ENCODE measurements at places on chromosomes 3 and 15. TPM values are rescaled to one million over a fixed set of nuclear protein-coding genes. Genes with fewer than 3 reads are reported as not detected.

DNA sequence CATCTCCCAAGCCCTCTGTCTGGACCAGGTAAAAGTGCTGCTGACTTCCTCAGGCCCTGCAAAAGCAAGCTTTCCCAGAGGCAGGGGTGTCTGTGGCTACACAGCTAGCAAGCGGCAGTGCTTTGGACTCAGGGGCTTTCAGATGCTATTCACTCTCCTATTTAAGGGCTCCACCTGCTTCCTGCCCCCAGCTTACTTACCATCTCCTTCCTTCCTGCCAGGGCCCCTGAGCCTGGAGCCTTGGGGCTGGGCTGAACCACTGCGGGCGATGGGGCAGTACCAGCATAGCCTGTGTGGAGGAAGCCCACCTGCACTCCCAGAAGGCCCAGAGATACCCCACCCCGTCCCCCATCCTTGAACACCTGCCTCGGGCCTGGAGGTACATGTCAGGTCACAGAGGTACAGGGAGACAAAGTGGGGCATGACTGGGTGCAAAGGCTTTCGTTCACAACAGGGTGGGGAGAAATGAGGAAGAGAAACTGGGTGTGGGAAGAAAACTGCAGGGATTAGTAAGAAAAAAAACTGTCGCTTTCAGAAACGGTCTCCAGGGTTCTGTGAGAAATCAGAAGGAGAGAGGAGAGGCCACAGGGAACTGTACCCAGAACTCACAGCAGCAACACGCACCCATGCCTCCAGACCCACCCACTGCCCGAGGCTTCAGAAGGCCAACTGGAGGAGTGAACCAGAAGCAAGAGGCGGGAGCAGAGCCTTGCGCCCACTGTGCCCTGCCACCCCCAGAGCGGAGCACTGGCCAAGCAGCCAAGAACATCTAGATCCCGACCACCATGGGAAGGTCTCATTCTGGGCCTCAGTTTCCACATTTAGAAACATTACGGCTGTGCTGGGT, 49.5 kb downstream of the CCDC12 start:
- H3K36me3 ChIP-seq, result peaks cover 14% of the 10 kb centered on the region
- no peaks in the 10 kb centered on the region for H3K27me3 ChIP-seq
- peak; percentile 75 for DNase-seq

DNA sequence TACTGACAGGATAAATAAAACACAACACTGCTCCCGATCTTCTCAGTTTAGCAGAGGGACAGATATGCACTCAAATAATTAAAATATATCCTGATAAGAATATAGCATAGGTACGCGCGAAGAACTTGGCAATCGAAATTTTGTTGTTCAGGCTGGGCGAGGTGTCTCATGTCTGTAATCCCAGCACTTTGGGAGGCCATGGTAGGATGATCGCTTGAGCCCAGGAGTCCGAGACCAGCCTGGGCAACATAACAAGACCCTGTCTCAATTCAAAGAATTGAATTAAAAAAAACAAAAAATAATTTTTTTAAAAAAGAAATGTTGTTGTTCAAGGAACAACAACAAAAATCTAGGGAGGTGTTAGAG, 7.6 kb downstream of the B2M start:
- H3K36me3 ChIP-seq, result peaks cover 22% of the 10 kb centered on the region
- no peak overlapping the region for H3K4me3 ChIP-seq
- H3K27me3 ChIP-seq, result no peaks in the 10 kb centered on the region
- DNase-seq, result no peak
- peak overlapping the region; percentile 62 for H3K27ac ChIP-seq

DNA sequence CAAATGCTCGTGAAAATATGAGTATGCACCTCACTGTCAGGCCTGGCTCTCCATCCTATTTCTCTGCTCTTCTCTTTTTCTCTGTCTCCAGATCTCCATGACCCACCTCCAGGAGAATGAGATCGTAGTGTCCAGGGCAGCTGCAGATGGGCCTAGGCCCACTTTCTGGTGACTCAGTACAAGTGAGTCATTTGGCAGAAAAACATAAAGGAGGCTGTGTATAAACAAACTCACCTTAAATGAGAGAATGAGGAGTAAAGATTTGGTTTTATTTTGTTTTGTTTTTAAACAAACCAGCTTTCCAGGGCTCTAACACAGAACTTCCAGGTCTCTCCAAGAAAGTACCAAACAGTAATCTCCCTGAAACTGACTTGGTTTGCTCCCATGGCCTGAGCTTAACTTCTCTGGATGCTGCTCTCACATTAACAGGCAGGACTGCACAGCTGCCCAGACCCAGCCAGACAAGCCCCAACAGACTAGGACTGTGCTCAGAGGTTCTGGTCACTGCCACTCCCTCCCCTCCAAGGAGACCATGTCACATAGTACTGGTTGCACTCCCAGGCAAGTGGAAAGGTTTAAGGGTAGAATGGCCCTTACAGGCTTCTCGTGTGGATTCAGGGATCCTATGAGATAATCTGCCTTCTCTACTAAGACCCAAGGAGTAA, 1.5 kb upstream of the HEG1 start:
- peak overlapping the region; percentile 71 for H3K27ac ChIP-seq
- H3K4me1 ChIP-seq, result peaks cover 59% of the 10 kb centered on the region
- no peak for DNase-seq

DNA sequence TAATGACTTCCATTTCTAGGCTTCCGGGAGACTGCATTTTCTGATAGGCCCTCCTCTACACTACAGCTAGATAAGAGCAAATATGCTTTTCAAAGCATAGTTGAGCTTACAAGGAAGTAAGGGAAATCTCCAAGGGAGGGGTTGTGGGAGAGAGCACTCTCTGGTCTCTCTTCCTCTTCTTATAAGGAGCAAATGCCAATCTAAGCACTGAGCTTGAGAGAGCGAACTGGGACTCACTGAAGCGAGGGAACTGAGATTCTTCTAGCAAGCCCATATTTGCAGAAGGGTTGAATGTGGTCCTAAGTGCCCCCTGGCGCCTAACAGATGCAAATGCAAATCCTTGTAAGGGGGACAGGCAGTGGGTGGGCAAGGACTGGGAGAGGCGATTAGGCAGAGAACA, 164.8 kb downstream of the ERC2 start:
- H3K27me3 ChIP-seq, result peaks cover 10% of the 10 kb centered on the region
- H3K27ac ChIP-seq, result no peak overlapping the region
- no peak for DNase-seq
- peaks cover 3% of the 10 kb centered on the region for H3K4me1 ChIP-seq

Gene SEMA4B
- total RNA-seq, result 6.7 TPM

DNA sequence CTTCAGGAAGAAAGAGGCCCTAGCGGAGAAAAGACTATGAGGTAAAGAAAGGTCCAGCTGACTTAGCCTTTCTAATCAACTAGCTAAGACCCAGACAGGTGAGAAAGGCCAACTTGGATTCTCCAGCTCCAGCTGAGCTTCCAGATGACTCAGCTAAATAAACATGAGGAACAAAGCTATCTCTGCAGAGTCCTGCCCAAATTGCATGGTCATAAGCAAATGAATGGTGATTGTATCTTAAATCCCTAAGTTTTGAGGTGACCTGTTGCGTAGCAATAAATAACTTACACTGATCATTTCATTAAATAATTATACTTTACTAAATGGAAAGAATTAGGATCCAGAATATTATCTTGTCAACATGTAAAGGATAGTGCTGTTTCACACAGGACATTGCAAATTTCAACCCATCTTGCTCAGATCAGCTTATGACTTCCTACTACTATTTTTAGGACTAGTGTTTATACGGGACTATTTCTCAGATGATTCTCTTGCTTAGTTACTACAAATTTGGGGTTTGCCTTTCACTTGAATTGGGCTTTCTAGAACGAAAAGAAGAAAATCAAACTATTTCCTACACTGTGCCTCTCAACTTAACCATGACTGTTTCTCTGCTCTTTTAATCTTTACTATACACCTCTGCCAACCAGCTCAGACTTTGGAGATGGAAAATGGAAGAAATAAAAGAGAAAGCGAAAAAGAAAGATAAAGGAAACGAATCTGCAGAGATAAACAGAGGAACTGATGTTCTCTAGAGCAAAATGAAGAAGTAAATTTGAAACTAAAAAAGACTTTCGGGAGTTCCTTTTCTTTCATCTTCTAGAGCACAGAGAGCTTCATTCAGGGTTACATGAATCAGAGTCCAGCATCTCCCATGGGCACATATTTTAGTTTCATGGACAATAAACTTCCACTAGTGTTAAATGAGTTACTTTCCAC, 6.6 kb upstream of the ADGRG7 start:
- H3K4me1 ChIP-seq, result peaks cover 17% of the 10 kb centered on the region
- peaks cover 16% of the 10 kb centered on the region for H3K27me3 ChIP-seq
- H3K36me3 ChIP-seq, result peaks cover 9% of the 10 kb centered on the region
- H3K27ac ChIP-seq, result peak overlapping the region; percentile 2
- no peak for DNase-seq

GRCh38 chr3:127541320-127541719, 49.2 kb downstream of the TPRA1 start:
- H3K36me3 ChIP-seq, result no peaks in the 10 kb centered on the region
- H3K4me1 ChIP-seq, result no peaks in the 10 kb centered on the region
- H3K4me3 ChIP-seq, result no peak overlapping the region

Gene MUSTN1
- total RNA-seq, result 1.4 TPM

DNA sequence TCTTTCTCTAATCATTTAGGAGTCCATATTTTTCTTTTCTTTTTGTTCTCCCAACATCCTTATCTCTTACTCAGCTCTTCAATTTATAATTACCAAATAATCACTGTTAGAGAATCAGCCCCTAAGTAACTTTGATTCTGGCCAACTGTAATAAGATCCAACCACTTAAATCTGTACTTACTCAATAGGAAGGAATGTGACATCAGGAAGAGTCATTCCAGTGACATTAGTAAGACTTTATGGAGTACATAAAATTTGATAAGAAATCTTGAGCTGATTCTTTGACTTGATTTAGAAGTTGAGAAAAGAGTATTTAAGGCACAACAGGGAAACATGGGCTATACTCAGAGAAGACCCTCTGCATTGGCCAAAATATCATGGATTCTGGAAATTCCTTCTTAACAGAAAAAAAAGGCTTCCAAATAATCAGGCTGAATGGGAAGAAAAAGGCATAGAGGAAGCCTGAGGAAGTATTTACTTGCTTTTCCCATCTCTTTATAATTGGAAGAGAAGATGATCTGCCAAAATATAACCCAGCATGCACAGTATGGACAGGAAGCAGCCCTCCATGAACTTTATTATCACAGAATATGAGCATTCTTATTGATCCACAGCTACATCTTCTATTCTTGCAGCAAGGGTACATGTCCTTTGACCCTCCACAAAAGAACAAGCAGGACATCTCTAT, 289.7 kb upstream of the TPRG1 start:
- H3K27me3 ChIP-seq, result no peaks in the 10 kb centered on the region
- H3K4me1 ChIP-seq, result peaks cover 25% of the 10 kb centered on the region
- DNase-seq, result no peak
- H3K27ac ChIP-seq, result peak overlapping the region; percentile 90

DNA sequence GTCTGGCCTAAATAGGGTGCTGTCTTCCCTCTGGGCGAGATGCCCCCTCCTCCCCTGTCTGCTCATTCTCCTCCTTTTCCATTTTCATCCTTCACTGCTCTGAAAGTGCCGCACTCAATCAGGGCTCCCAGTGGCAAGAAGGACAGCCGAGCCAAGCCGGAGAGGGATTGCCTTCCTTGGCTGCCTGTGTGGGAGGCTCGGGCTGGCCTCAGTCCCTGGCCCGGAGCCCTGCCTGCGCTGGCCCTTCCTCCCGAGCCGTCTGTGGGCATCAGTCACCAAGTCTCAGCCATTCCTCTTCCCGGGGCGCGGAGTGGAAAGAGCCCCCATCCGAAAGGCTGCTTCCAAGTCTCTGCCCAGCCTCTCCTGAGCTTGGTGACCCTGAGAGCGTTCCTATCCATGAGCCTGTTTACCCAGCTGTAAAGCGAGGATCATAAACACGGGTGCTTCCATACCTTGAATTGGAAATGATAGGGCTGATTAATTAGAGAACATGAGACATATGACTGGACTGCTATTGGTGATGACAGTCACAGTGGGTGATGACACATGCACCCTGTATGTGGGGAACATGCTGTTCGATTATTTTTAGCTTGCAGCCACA, 59.1 kb upstream of the TLE3 start:
- H3K27ac ChIP-seq, result peak overlapping the region; percentile 77
- H3K4me3 ChIP-seq, result peak overlapping the region; percentile 12
- peaks cover 9% of the 10 kb centered on the region for H3K27me3 ChIP-seq

- H3K4me3 ChIP-seq, result peak overlapping the region; percentile 91
- no peaks in the 10 kb centered on the region for H3K27me3 ChIP-seq
- H3K4me1 ChIP-seq, result peaks cover 74% of the 10 kb centered on the region
- peak overlapping the region; percentile 94 for H3K27ac ChIP-seq
These were observed 1.7 kb downstream of the SKIL start for GRCh38 chr3:170359178-170359704.

Gene SQOR
- 10.9 TPM for total RNA-seq
